Stimulated activated CD8-positive, alpha-beta memory T cell treated with anti-CD3 and anti-CD28 coated beads, Interleukin-7, amount 100 ng/mL, for 1 hour (primary cell): ENCODE measurements at places on chromosomes 3 and 15.

GRCh38 chr3:132196113-132196512 is 121.1 kb upstream of the ACP3 start:
- DNase-seq: no peak

GRCh38 chr3:45311953-45312801 is 76.2 kb upstream of the LARS2 start:
- DNase-seq: no peak

DNA sequence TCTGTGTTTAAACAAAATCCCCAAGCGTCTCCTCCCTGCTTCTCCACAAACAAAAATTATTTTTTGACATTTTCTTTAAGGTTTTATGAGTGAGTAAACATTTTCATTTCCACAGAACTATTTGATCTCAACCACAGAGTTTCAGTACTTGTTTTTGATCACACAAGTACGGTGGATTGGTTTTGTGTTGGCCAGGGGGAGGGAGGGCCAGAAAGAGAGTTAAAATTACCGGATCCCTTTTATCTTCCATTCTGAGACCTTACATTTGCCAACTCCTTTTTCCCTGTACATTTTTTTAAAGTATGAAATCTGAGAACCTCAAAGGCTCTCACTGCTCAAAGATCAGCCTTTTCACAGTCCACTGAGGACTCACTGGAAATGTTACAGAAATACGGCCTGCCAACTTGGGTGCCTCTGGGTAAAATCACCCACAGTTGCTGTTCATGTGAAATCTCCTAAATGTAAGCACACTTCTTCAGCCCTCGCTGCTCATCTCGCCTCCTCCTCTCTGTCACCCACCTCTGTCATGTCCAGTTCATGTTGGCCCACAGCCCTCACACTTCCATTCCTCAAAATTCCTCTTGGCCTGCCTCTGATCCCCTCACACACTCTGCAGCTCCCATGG is 1.7 kb downstream of the HOMER2 start:
- DNase-seq: no peak

- no peak for DNase-seq
These were observed 51.0 kb downstream of the MCF2L2 start for GRCh38 chr3:183377307-183377959.

- DNase-seq: no peak
These were observed 29.7 kb downstream of the SEMA7A start for GRCh38 chr15:74403991-74404563.

- no peak for DNase-seq
These were observed 22.1 kb downstream of the CLEC3B start for GRCh38 chr3:45048244-45048643.
